Left lung (tissue), 14 donors: ENCODE measurements at places on chromosomes 2 and 18. TPM values are rescaled to one million over a fixed set of nuclear protein-coding genes. Genes with fewer than 3 reads are reported as not detected.

Gene PSMD14
- 36.7 TPM for polyA plus RNA-seq

Gene POTEC
- polyA plus RNA-seq = not detected

Gene LBH
- polyA plus RNA-seq = 185 TPM

Gene SLC4A3
- 13.2 TPM for polyA plus RNA-seq

Gene ACVR1
- 32.7 TPM for polyA plus RNA-seq

Gene TCF23
- polyA plus RNA-seq = 0.10 TPM

Gene EML6
- 1.4 TPM for polyA plus RNA-seq

Gene GALNT13
- polyA plus RNA-seq = 8.9 TPM

Gene ERMN
- polyA plus RNA-seq = 0.23 TPM

Gene ARHGEF4
- polyA plus RNA-seq = 1.7 TPM

Gene DLX1
- polyA plus RNA-seq = 0.09 TPM

Gene RPL31
- 3,424 TPM for polyA plus RNA-seq

Gene LAMA3
- 151 TPM for polyA plus RNA-seq

Gene VWA3B
- polyA plus RNA-seq = 7.0 TPM

Gene CCDC74A
- polyA plus RNA-seq = 10.6 TPM

Gene B3GNT2
- 27.3 TPM for polyA plus RNA-seq

Gene ACKR3
- 49.3 TPM for polyA plus RNA-seq

Gene ZNF516
- polyA plus RNA-seq = 43.5 TPM

Gene FOXI3
- polyA plus RNA-seq = 0.07 TPM

Gene LYPD6
- polyA plus RNA-seq = 17.9 TPM

Gene SLC40A1
- polyA plus RNA-seq = 188 TPM

Gene RAB27B
- 8.8 TPM for polyA plus RNA-seq

Gene IL37
- polyA plus RNA-seq = not detected

Gene CCL20
- polyA plus RNA-seq = 0.92 TPM

Gene ADGRF3
- 2.0 TPM for polyA plus RNA-seq

Gene ASB3
- 38.7 TPM for polyA plus RNA-seq

Gene GPR45
- polyA plus RNA-seq = 0.17 TPM

Gene VAMP8
- polyA plus RNA-seq = 76.7 TPM

Gene FBXO48
- 2.3 TPM for polyA plus RNA-seq

Gene SP5
- 10.1 TPM for polyA plus RNA-seq

Gene CCDC121
- polyA plus RNA-seq = 13.0 TPM

Gene TLX2
- not detected for polyA plus RNA-seq

Gene GPN1
- polyA plus RNA-seq = 53.0 TPM

Gene LYPD1
- polyA plus RNA-seq = 0.70 TPM
